ENCODE measurements at places on chromosomes 6 and 20.

DNA sequence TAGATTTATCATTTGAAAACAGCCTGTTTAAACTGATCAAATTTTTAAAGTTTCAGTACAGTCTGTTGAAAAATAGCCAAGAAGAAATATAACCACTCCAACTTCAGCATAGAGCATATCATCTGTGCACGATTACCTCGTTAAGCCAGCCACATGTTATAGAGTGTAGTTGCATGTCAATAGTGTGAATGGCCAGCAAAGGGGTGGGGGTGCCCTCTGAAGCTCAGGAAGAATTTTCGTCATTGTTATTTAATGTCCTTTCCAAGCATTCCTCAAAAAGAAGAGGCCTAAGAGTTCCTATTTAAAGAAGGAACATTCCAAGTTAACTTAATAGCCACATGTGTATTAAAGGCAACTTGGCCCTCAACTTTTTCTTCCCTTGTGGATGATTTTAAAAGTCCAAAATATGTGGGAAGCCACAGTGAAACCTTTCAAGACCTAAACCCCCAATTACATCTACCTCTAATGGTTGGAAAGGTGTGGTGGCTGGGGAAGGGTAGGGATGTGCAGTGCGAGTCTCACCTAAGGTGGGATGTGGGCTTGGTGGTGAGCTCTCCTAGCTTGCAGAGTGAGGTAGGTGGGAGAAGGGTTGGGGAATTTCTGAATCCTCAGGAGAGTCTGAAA is 1.8 kb upstream of the CCN2 start:
- no peak for DNase-seq

GRCh38 chr6:167933847-167934246 is 63.6 kb upstream of the KIF25 start:
- no peak for DNase-seq

GRCh38 chr6:166411721-166412151 is 29.0 kb upstream of the MPC1 start:
- no peak for DNase-seq

DNA sequence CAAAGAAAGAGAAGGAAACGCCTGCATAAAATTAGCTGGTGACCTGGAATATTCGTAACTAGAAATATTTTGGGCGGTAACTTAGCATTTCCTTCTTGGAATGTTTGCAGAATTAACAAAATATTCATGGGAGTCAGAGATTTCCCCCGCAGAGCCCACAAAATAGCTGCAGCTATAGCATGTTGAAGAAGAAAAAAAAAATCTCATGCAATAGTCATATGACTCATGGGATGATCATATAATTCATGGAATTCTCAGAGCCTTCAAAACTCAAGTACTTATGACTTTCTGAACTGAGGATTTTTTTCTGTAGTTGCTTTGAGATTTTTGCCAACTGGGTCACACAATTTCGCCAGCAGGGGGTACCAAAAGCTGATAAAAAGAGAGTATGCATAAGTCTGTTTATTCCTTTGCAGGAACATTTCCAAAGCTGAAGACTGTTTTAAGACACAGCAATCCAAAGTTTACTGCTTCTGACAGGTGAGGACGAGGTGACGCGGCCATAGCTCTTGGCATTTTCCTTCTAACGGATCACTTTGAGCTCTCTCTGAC is 586.0 kb upstream of the CHD6 start:
- no peak for DNase-seq

DNA sequence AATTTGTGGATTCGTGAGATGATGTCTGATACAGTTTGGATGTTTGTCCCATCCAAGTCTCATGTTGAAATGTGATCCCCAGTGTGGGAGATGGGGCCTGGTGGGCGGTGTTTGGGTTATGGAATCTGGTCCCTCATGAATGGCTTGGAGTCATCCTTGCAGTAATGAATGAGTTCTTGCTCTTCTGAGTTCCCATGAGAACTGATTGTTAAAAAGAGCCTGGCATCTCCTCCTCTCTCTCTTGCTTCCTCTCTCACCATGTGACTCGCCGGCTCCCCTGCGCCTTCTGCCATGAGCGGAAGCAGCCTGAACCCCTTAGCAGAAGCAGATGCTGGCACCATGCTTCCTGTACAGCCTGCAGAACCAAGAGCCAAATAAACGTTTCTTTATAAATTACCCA is 30.5 kb upstream of the RPP40 start:
- no peak for DNase-seq

GRCh38 chr20:43711098-43711654 is 15.6 kb downstream of the GTSF1L start:
- DNase-seq, result no peak

DNA sequence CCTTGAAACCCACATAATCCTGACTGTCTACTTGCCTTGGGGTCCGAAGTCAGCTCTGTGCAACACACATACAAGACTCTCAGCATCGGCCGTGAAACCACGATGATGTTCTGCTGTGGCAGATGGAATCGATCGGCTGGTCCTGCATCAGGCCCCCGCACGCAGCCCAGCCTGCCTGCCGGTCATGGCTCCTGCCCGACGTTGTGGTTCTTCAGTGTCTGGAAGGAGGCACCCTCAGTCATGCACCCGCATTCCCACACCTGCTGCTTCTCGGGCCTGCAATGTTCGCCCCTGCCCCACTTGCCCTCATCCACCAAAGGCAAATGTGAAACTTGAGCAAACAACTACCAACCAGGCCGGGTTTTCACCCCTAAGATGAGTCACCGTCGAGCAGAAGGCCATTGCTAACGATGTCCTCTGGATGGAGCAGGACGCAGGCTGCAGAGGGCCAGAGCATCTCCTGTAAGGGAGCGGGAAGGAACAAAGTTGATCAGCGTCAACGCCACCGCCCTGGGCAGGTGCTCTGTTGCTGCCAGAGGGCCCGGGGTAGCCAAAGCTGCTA is 128.9 kb upstream of the PDE10A start:
- DNase-seq, result no peak

DNA sequence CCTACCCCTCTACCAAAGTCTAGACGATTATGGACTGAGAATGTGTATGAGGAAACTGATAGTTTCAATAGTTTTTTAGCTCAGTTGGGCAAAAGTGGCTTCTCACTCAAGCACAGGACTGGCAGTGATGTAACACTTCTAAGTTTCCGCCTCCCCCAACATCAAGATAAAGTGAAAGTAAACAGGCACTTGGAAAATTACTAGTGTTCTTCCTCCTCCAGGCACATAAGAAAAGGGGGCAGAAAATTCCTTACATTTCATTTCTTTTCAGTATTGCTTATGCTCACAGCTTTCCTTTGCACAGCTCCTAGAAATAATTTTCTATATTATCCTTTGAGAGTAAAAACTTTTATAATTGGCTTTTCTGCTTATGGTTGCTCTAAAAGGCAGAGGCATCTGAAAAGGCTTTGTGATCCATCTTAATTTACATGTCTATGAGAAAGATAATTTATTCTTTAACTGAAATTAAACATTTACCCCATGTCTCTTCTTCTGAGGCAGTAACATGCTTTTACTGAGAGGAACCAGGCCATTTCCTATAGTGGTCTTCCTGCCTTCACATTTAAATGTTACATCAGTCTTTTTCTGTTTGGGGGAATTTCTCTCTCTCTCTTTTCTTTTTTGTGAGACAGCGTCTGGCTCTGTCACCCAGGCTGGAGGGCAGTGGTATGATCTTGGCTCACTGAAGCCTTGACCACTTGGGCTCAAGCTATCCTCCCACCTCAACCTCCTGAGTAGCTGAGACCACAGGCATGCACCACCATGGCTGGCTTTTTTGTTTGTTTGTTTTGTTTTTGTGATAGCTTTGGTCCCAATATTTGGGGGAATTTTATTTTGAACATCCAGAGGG is 65.0 kb upstream of the EEF1A1 start:
- no peak for DNase-seq

DNA sequence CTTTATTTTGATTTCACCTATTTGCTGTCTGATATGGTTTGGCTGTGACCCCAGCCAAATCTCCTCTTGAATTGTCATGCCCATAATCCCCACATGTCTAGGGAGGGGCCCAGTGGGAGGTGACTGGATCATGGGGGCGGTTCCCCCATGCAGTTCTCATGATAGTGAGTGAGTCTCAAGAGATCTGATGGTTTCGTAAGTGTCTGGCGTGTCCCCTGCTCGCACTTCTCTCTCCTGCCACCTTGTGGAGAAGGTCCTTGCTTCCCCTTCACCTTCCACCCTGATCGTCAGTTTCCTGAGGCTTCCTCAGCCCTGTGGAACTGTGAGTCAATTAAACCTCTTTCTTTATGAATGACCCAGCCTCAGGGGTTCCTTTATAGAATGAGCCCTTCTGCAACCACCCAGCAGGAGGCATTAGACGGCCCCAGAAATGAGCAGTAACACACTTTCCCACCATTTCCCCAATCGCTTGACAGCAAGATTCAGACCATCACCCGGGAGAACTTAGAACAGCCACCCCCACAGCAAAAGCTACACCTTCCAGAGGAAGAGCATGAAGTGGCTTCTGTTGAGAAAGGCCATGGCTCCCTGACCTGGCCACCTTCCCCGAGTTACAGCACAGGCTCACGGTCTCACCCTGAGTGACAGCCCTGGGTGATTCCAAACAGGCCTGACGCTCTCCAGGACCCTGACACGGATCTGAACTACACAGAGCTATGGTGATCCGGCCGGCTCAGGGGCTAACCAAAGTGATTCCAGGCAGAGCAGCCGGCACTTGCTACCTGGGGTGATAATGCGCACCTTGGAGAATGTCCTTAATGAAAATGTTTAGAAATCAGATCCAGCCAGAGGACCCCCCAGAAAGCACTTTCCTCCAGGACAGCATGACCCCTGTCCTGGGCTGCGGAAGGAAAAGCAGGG is 131.2 kb upstream of the CDH4 start:
- DNase-seq, result no peak

DNA sequence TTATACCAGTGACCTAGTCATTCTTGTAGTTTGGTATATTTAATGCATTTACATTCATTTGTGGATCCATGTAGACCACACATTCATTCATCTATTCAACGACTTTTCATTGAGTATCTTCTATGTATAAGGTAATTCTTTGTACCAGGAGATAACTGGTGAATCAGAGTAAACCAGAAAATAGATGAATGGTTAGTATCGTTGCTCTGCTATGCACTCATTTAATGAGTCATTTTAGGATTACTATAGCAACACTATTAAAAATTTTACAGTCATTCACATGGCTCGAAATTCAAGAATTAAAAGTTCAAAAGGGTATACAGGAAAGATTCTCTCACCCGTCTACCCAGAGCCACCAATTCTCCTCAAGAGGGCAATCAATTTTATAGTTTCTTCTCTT is 26.8 kb downstream of the DOK5 start:
- no peak for DNase-seq

DNA sequence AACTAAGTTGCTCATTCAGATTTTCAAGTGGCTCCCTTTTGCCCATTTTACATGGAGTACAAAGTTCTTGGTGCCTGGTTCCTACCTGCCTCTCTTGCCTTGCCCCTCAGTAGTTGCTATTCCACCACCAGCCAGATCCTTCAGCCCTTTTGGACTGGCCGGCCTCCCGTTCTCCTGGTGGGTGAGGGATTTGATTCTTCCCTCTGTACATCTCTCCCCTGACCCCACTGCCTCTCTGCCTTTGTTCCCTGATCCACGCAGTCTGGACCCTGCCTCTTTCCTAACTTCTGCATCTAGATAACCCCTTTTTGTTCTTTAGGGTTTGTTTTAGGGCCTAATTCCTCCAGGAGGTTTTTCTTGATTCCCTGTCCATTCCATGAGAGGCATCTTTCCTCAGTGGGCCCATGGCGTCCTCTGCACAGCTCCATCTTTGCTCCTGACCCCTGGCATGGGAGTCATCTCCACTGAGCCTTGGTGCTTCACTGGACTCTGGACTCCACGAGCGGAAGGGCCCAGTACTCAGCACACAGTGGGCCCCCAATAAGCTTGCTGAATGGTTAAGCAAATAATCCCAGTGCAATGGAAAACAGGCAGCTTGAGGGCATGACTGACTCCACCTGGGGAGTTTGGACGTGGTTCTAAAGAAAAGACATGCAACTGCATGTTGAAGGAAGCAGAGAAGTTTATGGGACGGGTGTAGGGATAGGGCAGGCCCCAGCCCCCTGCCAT is 309.3 kb upstream of the SUPT3H start:
- no peak for DNase-seq

DNA sequence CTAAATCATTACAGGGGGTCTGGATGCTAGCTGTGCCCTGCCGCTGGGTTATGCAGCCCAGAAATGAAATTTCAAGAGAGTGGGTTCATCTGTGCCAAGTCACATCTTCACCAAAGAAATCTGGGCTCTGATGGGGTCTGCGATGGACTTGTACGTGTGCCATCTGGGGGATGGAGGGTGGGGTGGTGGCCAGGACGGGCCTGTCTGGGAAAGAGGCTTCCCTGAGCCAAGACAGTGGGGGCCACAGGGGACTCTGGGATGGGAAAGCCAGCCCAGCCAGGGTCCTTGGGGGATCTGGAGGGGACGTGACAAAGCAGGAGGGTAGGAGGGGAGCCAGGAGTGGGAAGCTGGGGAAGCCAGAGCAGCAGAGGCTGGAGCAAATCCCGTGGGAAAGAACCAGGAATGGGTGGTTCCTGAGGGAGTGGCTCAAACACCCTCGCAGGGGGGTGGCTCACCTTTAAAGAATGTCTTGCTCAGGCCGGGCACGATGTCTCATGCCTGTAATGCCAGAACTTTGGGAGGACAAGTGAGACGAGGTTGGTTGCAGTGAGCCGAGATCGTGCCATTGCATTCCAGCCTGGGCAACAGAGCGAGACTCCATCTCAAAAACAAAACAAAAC is 36.3 kb upstream of the SULF2 start:
- no peak for DNase-seq

DNA sequence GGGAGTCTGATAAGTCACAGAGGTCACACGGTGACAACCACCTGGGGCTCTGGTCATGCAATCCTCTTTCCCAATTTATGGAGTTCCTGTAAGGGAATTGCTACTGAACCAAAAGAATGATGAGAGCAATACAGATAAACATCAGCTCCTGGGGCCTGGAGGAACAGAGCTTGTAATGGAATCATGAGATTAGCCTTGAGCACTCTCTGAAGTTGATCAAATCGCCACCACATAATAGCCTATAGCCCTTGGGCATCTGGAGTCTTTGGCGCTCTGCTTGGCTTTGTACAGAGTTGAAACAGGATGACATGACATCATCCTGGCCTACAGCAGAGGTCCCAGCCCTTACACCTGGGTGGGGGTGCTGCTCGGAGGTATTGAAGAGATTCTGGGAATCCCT is 154.3 kb upstream of the DTNBP1 start:
- no peak for DNase-seq

DNA sequence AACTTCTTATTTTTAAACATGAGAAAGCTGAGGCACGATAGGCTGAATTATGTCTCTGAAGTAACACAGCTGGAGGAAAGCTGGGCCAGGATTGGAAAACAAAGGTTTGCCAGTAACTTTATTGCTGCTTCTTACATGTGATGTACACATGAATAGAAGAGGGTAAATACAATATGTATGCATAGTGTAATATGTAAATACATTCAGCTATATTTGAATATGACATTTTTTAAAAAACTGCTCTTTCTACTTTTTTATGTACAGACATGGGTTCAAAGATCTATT is 90.2 kb downstream of the ADTRP start:
- no peak for DNase-seq

GRCh38 chr6:75301537-75301936 is 16.9 kb upstream of the TMEM30A start:
- DNase-seq, result no peak

GRCh38 chr6:41318261-41318653 is 17.2 kb upstream of the NCR2 start:
- DNase-seq, result no peak

GRCh38 chr6:96816301-96816817 is 20.9 kb downstream of the GPR63 start:
- no peak for DNase-seq
